Stimulated activated CD4-positive, alpha-beta T cell treated with anti-CD3 and anti-CD28 coated beads, Interleukin-4, amount 100 ng/mL, for 1 hour (primary cell): ENCODE measurements at places on chromosomes 12 and 14.

DNA sequence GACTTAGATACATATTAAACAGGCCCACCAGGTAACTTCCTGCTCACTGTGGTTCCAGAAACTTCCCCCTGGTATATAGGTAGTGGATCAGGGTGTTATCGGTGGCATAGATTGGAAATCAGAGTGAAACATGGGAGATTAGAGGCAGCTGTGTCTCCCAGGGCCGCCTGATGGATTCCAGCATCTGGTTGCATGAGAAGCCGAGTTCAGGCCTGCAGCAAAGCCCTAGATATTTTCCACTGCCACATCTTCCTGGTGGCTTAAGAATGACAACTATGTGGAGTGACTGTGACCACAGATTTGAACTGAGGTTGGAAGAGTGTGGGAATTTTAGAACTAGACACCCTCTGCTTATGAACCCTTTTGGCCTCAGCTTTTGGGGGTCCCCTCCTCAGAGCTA is 184.8 kb upstream of the NTF3 start:
- DNase-seq = no peak

- DNase-seq = peak; percentile 69
These were observed at the start of gene CARMIL3 for GRCh38 chr14:24051789-24052655. TSS of gene CARMIL3 (plus strand) at chr14:24052009. CDS start at chr14:24052154, 145 bp downstream.

- no peak for DNase-seq
These were observed 63.8 kb upstream of the ACTN1 start for GRCh38 chr14:69042787-69043444.

DNA sequence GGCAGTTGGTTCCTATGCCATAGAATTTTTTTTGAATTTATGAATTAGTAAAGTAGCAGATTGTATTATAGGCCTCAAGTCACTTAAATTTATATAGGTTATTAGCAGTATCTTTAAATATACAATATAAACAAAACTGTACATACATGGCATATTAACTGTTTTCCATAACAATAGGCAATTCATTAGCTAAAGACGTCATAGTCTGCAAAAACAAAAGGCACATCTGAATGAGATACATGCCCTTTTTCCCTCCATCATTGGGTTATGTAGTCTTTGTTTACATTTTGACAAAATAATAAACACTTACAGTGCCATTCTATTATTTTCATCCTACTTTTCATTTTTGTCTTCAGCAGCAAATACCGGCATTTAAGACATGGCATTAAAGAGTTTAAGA is 1.1 kb upstream of the VCPKMT start:
- DNase-seq = no peak

- DNase-seq = no peak
These were observed 145.9 kb upstream of the HIF1A start for GRCh38 chr14:61549425-61549824.

DNA sequence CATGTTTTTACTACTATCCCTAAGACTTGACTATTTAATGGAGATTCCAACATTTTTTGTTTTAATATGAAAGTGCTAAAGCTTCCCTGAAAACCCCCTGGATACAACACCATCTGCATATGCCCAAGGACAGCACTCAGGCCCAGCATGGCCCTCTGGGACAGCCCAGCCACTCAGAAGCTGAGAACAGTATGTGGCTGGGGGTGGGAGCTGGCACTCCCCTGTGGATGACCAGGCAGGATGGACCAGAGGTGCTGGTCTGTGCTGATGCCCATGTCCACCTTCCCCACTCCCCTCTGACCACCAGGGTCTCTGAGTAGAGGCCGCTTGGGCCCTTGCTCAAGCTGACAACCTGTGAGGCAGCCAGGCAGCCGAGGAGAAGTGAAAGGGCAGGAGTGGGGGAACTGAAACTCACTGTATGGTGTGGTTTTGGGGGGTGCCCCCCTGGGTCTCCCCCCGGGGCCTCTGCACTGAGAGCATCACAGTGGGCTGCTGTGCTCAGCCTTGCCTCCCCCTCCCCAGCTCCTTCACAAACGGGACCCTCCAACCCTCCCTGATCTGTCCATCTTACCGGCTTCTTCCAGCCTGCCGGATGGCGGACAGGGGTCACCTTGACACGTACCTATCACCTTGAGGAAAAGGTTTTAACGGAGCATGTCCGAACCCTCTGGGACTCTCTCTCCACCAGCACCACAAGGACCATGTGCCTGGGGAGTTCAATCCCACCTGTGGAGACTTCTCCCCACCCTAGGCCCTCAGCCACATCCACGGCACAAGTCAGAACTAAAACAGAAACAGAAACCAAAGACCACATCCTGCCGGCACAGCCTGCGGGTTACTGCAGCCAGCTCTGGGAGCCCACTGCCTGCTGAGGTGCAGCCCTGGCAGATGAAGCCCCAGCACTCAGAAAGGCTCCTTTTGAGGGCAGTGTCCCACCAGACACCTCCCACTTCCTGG is at the start of gene TMEM229B:
Gene TMEM229B, minus strand, starts transcription at position 785 of the 957 bp plus-strand sequence. CDS start 14,798 bp downstream, outside the sequence.
- peak; percentile 58 for DNase-seq

GRCh38 chr12:8644345-8645248 is 18.0 kb downstream of the MFAP5 start:
- peak; percentile 23 for DNase-seq

DNA sequence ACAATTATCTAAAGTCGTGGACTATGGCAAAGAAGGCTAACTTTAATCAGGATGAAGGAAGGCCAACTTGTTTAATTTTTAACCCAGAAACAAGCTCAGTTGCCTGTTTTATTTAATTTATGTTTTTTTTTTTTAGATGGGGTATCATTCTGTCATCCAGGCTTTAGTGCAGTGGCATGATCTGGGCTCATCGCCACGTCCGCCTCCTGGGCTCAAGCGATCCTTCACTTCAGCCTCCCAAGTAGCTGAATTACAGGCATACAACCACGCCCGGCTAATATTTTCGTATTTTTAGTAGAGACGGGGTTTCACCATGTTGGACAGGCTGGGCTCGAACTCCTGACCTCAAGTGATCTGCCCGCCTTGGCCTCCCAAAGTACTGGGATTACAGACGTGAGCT is 19.7 kb downstream of the NUDT4 start:
- DNase-seq = no peak

DNA sequence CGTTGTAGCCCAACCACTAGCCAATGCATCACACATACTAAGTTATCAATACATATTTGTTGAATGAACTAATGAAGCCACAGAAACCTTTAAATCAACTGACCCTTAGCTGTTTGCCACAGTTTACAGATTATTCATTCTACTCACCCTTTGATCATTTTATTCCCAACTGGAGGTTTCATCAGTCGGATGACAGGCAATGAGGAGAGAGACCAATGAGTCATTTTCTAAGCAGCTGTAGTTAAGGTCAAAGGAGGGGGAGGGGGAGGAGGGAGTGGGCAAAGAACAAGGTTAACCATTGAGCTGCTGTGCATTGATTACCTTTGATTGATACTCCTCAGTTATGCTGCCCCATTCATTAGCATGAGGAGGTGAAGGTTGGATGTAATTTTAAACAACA is 469.5 kb downstream of the VRK1 start:
- no peak for DNase-seq

DNA sequence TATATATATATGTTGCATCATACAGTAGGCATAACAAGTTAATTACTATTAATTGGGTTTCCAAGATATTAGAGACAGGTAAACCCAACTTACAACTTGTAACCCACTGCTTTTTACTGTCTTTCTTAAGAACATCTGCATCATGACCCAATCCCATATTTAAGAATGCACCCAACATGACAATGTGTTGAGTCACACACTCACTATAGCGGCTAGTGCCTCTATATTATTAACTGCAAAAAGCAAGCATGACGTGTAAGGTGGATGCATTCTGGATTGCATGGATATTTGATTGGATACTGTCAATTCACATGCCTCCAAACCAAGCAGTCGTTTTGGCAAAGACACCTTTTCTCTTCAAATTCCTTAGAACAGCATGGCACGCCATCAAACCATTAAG is 68.2 kb downstream of the KSR2 start:
- DNase-seq = no peak

- DNase-seq = no peak
These were observed 15.3 kb upstream of the NRXN3 start for GRCh38 chr14:78154827-78155226.

DNA sequence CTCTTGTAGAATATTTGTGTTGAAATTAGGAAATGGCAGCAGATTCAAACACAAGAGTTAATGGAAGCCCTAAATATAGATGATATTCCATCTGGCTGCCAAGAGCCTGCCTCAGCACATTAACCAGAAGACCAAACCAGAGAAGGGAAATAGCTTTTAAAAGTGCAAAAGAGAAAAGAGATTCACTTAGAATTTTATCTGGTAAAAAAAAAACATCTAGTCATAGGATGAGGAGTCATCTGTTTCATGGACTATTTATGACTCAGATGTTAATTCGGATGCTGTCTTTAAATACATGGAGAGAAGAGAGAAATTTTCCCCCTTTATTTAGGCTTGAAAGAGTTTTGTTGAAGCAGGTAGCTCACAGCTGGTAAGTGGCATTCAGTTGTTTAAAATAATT is 201.6 kb upstream of the NUDT4 start:
- no peak for DNase-seq

- no peak for DNase-seq
These were observed 123.2 kb downstream of the WIF1 start for GRCh38 chr12:64997858-64998257.

GRCh38 chr12:6044082-6044481 is 80.4 kb downstream of the VWF start:
- DNase-seq = no peak

GRCh38 chr12:113276946-113277500 is 55.8 kb downstream of the TPCN1 start:
- no peak for DNase-seq

DNA sequence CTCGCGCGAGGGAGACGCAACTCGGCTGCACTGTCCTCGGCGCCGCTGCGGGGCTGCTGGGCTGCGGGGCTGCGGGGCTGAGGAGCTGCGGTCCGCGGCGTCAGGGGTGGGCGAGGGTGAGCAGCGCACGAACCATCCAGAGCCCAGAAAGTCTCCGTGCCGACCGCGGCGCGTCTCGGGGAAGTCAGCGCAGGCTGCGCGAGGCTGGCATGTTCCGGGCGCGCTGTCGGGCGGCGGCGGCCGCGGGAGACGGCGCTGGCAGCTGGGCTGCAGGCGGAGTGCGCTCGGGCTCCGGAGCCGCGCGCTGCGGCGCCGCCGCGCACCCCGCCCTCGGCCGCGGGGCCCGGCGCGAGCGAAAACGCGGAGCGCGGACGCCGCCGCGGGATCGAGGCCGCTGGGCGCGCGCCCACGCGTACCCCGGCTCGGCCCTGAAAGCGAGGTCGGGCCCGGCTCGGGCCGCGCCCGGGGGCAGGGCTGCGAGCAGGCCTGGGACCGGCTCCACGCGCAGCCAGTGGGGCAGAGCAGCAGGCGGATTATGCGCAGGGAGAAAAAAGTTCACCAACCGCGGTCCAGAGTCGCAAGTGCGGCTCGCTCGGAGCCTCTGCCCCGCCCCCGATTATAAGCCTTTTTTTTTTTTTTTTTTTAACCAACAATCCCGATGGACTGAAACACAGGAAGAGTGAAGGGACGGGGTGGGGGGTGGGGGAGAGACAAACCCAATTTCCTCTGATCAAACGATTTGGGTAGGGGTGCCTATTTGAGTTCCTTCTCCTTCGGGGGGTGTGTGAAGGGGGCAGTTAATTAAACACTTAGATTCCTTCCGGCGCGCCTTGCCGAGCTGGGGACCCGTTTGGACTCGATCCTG is at the start of gene PRICKLE1:
Gene PRICKLE1, minus strand, starts transcription at position 282 of the 865 bp plus-strand sequence. CDS start 117,230 bp downstream, outside the sequence.
- DNase-seq = peak; percentile 29

GRCh38 chr12:97757481-97758193 is 295.0 kb downstream of the RMST start:
- no peak for DNase-seq

DNA sequence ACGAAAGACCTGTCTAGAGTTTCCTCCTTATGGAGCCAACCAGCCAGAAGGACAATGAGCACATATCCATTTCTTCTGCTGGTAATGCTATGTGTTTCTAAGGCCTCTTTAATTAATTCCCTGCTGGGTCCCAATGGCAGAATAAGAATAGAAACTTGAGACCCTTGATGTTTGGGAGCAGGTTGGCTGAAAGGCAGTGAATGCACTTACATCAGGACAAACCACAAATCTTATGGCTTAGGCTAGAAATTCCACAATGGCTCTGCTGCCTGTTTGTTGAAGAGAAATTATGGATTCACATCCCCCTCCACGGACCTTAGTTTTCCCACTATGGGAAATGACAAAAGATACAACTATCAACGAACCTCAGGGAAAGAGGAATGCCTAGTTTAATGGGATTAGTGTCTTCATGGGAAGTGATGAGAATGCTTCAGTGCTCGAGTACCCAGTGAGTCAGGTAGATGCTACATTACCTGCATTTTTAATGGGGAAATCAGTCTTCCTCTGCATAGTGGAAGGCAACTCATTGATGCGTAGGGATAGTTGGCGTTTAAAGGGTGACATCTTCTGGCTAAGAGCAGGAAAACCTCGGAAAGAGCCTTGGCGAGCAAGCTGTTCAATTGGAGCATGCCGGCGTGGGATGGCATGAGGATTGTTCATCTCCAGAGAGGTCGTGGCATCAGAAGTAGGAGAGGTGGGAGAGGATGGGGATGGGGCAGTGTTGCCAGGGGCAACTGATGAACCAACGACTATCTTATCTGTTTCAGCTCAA is 46.5 kb downstream of the PAPLN start:
- no peak for DNase-seq

GRCh38 chr12:85920324-85920947 is 46.3 kb downstream of the NTS start:
- no peak for DNase-seq

DNA sequence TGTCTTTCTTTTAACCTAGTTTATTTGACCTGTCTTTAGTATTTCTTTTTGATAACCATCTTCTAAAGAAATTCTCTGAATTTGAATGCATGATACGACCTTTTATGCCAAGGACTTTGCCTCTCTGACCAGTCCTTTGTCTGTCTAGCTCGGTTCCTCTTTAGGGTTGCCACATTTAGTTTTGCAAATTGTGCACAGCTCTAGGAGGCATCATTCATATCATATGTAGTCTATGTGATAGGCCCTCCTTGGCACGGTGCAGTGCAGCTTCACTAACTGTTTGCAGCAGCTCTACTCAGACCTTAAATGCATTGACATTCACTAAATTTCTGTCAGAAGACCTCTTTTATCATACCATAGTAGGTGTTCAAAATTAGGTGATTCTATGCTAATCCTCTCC is 75.6 kb downstream of the USP15 start:
- DNase-seq = no peak

GRCh38 chr12:52818388-52818787 is 4.5 kb upstream of the KRT4 start:
- DNase-seq = no peak
